ENCODE measurements at places on chromosomes 12 and 14.

DNA sequence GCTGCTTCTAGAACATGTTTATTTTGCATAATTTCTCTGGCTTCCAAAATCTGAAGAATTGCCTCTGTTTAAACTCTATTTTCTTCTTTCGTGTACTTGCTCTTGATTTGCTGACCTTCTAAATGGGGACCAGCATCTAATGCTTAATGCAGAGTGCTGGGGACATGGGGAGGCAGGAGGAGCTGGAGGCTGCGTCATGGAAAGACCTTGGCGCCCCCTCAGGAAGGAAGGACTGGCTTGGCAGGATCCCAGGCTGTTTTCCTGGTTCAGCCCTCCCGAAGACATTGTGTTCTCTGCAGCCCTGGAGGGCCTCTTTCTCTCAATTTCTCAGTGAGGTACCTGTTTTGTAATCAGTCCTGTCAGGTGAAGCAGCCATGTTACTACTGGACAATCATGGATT, 5.5 kb downstream of the PRKCH start:
- DNase-seq = no peak

DNA sequence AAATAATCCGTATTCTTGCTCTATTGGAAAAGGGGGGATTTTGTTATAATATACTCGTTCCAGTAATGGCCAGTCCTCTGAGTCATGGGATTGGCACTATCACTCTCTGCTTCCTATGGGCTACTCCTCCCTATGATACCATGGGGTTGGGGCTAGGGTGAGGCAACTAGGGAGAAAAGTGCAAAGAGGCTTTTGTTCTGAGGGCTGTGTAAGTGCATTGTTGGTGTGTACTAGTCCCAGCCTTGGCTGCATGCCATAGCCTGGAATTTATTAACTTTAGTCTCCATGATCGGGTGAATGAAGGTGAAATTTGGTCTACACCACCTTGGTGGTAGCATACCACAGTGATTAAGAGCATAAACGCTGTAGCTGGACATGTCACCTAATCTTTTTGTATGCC, 247.6 kb downstream of the RPAP3 start:
- DNase-seq = no peak

DNA sequence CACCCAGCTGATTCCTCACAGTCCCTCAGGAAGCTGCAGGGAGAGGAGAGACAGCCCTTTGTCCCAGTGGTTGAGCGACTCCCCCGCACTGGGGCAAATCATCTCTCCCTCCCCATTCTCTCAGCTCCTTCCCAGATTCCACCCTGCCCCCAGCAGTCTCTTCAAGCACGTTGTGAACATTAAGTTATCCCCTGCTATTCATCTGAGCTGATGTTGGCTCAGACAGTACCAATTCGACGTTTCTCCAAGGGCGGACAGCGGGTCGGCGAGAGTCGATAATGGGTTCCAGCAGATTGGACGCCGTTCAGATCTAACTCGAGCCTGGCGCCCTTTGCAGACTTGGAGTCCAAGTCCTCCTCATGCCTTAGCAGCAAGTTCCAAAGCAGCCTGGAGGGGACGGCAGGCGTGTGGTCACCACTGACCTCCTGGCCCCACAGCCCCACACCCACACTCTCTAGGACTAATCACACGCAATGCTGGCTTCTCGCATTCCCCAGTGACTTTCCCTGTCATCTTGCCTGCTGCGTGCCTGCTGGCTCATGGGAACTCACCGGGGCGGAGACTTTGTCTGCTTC, 245.9 kb downstream of the CHST11 start:
- no peak for DNase-seq

DNA sequence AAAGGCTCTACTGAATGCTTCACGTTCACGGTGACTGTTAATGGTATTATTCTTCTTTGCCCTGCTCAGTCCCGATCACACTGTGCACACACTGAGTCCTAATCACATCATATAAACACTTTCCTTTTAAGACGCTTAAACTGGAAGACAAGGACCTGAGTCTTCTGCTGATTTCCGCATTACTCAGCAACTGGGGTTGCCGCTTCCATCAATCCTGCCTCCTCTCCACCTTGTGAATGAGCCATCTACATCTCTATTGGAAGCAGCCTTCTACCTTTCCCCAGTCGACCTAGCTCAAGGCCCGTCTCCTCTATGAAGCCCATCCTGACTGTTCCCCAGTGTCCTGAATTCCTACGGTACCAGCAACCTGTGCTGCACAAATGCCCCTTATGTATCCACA, 104.7 kb downstream of the NCOR2 start:
- no peak for DNase-seq

DNA sequence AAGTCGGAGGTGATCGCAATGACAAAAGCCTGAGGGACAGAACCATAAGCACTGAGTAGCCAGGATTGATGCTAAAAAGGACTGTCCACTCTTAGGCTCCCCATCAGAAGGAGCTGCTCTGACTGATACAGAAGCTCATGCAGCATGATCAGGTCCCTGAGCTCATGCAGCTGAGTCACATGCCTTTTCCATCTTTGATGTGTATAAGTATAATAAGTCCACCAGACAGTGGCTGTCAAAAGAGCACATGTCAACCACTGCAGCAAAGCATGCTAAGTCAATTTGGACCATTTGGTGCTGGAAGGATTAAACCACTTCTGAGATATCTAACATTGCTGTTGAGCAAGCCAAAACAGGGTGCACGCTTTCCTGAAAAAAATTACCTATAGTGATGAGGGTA, 144.1 kb downstream of the NTF3 start:
- DNase-seq = no peak

DNA sequence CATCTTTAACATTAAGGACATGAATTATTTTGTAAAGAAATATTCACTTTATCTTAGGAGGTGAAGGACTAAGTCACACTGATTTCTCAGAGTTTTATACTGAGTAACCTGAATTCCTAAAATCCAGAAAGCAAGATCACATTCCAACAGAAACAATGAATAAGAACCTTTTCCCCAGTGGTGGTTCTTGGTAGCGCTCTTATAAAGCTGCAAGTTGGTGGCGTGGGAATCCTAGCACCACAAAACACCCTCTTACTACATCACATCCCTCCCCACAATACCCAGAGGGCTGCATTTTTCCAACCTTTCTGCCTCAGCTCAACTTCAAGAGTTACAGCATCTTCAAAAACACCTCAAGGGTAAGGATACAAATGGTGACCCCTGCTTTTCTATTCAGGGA, 44.0 kb upstream of the SMUG1 start:
- DNase-seq = no peak

GRCh38 chr14:92105073-92105892, 1.1 kb downstream of the ATXN3 start:
- no peak for DNase-seq

GRCh38 chr12:113788020-113788856, 177.9 kb downstream of the RBM19 start:
- no peak for DNase-seq

DNA sequence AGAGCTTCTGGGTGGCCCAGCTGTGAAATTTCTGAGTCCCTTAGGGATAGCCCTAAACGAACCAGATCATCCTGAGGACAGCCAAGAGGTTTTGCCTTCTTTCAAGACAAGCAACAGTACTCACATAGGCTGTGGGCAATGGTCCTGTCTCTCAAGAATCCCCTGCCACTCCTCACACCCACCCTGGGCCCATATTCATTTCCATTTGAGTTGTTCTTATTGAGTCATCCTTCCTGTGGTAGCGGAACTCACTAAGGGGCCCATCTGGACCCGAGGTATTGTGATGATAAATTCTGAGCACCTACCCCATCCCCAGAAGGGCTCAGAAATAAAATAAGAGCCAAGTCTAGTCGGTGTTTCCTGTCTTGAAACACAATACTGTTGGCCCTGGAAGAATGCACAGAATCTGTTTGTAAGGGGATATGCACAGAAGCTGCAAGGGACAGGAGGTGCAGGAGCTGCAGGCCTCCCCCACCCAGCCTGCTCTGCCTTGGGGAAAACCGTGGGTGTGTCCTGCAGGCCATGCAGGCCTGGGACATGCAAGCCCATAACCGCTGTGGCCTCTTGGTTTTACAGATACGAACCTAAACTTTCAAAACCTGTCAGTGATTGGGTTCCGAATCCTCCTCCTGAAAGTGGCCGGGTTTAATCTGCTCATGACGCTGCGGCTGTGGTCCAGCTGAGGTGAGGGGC, 38.9 kb downstream of the DAD1 start:
- no peak for DNase-seq

DNA sequence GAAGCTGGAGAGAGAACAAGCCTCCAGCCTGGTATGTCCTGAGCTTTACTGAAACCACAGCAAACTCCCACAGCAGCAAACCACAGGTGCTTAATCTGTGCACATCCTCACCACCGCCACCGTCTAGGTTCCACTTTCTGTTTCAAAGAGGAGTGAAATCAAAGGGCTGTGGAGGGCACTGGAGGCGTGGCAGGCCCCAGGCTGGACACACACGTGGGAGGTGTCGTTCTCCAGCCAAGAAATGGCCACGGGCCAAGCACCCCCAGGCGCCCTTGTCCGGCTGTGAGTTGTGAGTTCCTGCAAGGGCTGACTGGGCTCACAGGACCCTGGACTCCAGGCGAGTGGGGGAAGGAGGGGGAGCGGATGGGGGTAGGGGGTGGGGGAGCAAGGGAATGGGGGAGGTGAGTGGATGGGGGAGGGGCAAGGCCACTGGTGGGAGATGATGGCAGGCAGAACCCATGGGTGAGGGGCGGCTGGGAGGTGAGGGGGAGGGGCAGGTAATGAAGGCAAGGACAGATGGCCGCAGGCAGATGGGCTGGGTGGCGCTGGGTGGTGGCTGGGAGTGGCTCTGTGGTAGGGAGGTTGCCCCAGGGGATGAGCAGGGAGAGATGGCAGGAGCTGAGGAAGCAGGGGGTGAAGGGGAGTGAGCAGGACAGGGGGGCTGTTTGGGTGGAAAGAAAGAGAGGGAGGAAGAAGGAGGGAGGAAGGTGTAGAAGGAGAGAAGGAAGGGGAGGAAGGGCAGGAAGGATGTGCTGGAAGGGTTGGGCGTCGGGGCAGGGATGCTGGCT, 86.7 kb downstream of the NCOR2 start:
- peak; percentile 33 for DNase-seq

- no peak for DNase-seq
Measured at GRCh38 chr12:116381240-116381743, 103.8 kb upstream of the MED13L start.

DNA sequence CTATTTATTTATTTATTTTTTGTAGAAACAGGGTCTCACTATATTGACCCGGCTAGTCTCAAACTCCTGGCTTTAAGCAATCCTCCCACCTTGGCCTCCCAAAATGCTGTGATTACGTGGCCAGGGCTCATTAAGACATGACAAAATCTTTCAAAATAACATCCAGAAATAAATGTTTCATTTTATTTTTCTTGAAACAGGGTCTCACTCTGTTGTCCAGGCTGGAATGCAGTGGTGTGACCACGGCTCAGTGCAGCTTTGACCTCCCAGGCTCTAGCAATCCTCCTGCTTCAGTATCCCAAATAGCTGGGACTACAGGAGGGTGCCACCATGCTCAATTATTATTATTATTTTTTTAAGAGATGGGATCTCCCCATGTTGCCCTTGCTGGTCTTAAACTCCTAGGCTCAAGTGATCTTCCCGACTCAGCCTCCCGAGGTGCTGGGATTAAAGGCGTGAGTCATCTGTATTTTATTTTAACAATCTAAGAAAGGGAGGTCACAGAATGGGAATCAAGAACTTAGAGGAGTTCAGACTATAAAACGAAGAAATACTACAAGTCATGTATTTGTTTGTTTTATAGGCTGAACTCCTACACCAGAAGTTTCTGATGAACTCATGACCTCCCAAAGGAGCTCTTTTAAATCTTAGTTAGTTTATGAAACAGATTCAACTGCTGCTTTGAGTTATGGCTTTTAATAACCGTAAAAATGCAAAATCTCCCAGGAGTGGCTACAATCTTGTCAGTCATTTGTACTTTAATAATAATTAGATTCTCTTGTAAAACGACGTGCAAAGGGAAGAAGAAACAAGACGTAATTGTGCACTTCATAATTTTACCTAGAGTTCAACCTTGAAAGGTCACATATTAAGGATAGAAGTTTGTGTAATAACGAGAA, 2.1 kb upstream of the TMEM263 start:
- no peak for DNase-seq

DNA sequence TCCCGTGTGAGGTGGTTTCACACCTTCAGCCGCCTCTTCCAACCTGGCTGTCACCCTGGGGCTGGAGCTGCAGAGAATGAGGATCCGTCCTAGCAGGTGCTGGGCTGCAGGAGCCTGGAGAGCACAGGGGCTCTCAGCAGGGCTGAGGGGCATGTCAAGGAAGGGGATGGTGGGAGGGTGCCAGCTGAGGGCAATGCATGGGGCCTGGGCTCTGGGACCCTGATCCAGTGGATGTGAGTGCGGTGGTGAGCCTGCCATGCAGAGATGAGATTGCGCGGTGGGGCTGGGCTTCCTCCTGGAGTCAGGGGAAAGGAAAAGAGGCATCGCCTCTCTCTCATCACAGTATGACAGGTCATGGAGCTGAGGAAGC, 31.5 kb downstream of the ANAPC7 start:
- DNase-seq = no peak

GRCh38 chr14:54606178-54606577, 39.2 kb downstream of the SAMD4A start:
- DNase-seq = no peak

GRCh38 chr14:54715239-54715638, 148.3 kb downstream of the SAMD4A start:
- DNase-seq = no peak

- no peak for DNase-seq
Measured at GRCh38 chr12:120132863-120133385, 16.4 kb upstream of the RAB35 start.

DNA sequence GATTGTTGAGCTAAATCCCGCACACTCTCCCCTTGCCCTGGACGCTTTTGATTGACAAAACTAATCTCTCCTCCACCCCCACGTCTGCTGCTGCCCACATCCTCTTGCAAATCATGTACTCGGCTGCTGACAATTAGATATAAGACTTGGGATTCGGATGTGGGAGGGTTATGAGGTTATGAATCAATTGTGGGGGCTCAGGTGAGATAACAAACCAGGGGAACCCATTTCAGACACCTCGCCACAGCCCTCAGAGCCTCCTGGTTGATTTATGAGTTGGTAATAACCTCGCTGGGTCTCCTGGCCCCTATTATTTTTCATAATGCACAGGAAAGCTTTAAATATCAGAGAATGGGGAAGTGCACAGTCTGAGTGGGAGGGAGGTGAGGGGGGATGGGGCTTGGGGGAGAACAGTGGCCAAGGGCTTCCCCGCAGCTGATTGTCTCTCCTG, 449.9 kb downstream of the DPF3 start:
- no peak for DNase-seq

- no peak for DNase-seq
Measured at GRCh38 chr14:33491112-33491511, 459.8 kb downstream of the EGLN3 start.

- DNase-seq = no peak
Measured at GRCh38 chr14:61231810-61232209, 49.3 kb downstream of the TMEM30B start.

GRCh38 chr14:104401785-104402184, 177.8 kb upstream of the C14orf180 start:
- DNase-seq = no peak

GRCh38 chr12:68462803-68463202, 130.6 kb upstream of the MDM1 start:
- no peak for DNase-seq
